CD4-positive, alpha-beta T cell treated with Interferon alpha-2 for 1 hour (primary cell): ENCODE measurements at places on chromosomes 6 and 20.

DNA sequence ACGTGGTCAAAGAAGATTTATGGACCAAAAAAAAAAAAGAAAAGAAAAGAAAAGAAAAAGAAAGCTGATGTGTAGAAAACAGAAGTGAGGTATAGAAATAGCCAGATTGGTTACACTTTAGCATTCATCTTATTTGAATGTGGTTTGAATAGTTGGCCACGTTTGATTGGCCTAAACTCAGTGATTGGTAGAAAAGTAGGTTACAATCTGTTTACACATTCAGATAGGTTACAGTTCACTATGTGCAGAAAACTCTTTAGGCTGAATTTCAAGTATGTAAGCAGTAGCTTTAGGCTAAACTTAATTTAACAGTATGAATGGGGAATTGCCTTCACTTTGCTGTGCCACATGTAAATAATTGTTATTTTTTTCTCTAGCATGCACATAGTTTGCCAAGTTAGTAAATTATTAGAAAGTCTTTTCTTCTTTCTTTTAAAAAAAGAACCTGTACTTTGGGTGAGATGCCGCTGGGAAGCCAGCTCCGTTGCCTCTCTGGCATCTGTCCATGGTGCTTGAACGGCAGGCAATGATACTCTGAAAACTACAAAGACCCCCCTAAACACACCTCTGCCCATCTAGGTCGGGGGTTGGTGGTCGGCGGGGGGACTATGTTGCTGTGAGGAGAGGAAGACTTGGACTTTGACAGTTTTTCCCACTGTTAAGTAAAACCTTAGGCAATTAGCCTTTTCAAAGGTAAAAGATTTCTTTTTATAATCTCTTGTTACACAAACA is 173.0 kb downstream of the AIG1 start:
- no peak for DNase-seq

DNA sequence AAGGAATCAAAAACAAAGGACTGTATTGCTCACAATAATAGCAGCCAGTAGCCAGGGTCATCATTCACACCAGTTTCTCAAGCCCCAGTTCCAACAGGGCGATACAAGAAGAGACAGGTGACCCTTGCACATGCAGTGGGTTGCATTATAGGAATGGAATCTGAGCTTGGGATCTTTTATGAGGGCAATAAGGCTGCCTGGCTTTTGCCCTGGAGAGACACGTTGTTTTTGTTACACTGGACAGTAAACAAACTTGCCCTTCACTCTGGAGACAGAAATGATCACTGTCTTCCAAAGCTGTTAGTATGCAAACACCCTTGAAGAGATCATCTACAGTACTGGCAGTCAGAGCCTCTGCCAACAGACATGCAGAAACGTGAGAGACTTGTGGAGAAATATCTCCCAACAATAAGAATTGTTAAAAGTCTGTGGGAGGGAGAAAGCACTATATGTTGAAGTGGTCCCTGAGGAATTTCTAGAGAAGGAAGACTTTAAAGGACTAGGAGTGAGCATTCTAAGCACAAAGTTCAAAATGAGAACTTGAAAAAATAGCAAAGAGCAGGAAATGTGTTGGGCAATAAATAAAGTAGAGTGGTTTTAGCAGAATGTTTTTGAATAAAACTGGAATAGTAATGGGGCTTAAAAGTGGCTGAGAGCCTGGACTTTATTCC is 6.2 kb upstream of the COL12A1 start:
- DNase-seq = no peak

- DNase-seq = no peak
Measured at GRCh38 chr6:54805077-54805476, 41.5 kb upstream of the FAM83B start.

DNA sequence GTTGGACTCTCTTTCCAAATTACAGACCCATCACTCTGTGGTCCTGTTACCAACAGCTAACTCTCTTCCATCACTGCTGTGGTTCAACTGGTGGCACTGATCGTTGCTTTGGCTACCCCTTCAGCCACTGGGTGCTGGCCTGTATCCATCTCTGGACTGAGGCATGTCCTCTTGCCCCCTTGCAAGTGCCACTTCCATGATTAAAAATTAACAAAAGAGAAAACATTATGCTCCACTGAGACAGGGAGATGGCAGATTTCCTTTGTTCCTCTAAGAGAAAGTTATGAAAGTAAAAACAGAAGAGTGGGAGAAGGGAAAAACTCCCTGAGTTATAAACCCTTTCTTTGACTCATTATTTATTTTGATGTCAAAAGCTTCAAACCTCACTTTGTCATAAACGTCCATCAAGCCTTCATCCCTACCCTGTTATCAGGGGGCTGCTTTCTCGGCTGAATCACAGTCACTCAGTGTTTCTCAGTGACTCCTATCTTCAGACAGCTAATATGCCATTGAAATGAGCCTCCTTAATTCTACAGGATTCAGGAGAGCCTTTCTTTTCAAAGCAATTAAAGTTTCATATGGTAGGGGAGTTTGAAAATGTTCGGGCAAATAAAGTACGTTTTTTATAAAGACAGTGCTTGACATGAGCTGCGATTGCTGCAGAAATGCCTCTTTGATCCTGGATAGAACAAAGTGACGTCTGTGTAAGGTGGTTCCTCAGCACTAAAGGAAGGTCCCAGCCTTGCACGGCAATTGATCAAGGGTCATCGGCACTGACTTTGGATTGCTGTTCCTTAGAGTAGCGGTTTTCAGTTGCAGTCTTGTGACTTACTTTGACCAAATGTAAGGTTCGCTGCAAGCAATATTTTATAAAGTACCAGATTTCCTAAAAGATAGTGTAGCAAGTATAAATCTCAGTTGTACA is 49.9 kb upstream of the PBOV1 start:
- no peak for DNase-seq

GRCh38 chr6:147226163-147226724 is 22.0 kb downstream of the STXBP5 start:
- no peak for DNase-seq

- DNase-seq = no peak
Measured at GRCh38 chr20:48656661-48657211, 171.1 kb downstream of the PREX1 start.

- DNase-seq = peak; percentile 33
Measured at GRCh38 chr20:36856691-36857635, 19.0 kb upstream of the TLDC2 start.

DNA sequence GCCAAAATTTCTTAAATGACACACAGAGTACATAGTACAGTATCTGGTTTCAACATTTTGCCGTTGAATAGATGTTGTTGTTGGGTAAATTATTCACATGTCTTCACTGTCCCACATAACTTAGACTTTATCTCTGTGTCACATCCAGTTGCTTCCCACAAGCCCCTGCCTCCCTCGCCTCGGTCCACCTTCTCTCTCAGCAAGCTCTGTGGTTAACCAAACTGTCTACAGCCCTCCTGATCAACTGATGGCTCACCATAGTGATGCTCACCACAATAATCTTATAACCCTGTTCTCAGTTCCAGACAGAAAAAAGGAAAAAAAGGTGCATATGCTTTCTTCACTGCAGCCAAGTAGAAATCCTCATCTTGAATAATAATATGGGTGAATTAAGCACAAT is 23.0 kb downstream of the IL17F start:
- DNase-seq = peak; percentile 11

DNA sequence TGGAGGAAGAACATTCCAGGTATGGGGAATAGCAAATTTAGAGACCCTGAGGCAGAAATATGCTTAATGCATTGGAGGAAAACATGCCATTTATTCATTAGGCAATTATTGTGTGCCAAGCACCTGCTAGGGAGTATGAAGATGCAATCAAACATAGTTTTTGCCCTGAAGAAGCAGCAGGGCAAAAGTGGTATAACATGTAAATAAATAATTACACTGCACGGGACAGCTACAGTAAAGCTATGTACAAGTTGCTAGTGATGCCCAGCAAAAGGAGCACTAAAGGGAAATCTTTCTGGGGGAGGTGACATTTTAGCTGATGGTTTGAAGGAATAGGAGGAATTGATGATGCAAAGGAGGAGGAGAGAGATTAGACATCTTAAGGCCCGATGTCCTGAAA is 624 bp upstream of the TJAP1 start:
- no peak for DNase-seq

DNA sequence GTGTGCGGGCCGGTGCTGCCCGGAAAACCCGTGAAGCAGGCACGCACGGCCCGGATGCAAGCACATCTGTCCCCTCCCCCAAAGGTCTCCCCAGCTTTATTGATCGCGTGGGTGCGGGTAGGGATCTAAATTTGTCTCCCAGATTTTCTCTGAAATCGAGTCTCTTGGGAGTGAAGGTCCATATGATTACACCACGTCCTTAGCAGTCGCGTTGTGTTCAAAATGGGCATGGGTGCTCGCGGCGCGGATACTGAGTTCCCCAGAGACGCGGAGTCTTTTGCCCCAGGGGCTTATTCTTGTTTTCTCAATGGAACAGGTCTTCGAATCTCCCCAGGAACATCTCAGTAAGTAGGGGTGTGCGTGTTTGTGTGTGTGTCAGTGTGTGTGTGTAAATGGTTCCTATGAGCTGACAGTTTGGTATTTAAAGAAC is 2.8 kb upstream of the ZNF292 start:
- DNase-seq = no peak

GRCh38 chr6:159756508-159756907 is 5.3 kb upstream of the ACAT2 start:
- no peak for DNase-seq

- DNase-seq = no peak
Measured at GRCh38 chr6:54988576-54988975, 142.0 kb downstream of the FAM83B start.

DNA sequence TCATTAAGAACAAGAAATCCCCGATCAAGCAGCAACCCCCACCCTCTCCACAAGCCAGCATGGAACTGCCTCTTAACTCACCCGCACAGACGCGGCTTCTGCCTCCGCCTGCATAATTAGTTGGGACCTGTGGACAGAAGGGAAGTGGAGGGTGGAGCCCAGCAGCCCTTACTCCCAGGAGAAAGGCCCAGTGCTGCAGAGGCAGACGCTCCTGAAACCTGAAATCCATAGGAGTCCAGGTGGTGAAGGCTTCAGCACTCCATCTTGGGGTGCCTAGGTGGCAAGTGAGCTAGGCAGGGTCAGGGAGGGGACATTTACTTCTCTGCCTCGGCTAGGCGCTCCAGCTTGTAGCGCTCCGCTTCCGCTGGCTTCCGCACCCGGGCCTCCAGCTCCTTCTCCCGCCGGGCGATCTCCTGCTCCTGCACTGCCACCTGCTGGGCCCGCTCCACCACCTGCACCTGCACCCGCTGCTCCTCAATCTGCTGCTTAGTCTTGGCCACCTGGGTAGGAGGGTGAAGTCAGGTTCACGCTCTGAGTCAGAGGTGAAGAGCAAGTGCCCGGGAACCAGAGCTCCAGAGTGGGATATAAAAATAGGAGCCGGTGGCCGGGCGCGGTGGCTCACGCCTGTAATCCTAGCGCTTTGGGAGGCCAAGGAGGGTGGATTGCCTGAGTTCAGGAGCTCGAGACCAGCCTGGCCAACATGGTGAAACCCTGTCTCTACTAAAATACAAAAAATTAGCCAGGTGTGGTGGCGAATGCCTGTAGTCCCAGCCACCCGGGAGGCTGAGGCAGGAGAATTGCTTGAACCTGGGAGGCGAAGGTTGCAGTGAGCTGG is 10.7 kb downstream of the TUBB start:
- peak; percentile 84 for DNase-seq
